Activated gamma-delta T cell (primary cell): ENCODE measurements at places on chromosomes 11 and 22.

- DNase-seq, result no peak
These were observed 17.8 kb downstream of the ZBED4 start for GRCh38 chr22:49871482-49871881.

- DNase-seq, result no peak
These were observed 71.7 kb upstream of the EIF3M start for GRCh38 chr11:32511926-32512325.

DNA sequence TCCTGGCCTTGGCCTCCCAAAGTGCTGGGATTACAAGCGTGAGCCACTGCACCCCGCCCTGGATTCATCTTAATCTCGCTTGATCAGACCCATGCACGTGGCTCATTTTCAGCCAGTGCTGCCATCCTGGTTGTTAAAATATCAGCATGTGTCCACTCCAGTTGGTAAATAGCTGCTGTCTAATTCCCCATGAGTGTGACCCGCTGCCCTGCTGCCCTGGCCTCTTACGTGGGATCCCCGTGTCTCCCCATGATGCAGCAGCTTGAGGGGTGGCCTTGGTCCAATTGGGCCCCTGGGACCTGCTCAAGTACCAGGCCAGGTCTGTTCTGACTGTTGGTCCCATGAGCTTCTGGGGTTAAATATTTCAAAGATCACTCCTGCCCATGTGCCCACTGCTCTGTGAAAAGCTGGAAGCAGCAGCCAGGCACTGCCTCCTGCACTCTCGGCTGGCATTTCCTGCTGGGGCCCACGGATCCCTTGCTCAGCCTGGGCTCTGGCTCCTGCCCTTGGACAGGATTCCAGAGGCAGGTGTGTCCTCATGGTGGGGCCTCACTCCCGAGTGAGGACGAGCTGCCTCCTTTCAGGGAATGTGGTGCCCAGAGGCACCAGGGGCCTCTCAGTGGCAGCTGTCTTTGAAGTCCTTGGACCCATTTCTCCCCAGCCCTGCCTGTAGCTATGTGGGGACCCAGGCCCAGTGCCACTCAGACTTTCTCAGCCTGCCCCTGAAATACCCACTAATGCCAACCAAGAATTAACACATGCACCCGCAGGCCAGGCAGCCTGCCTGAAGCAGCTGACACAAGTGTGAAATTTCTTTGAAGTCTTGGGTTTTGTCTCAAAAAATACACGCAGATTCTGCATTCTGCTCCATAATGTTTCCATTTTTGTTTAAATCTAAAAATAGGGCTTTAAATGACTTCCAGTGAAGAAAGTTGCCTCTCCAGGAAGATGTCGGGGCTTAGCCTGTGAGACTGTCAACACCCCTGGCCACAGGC, 38.1 kb upstream of the PRDM11 start:
- DNase-seq, result no peak

- no peak for DNase-seq
These were observed 59.9 kb upstream of the SHISAL1 start for GRCh38 chr22:44372611-44373010.

DNA sequence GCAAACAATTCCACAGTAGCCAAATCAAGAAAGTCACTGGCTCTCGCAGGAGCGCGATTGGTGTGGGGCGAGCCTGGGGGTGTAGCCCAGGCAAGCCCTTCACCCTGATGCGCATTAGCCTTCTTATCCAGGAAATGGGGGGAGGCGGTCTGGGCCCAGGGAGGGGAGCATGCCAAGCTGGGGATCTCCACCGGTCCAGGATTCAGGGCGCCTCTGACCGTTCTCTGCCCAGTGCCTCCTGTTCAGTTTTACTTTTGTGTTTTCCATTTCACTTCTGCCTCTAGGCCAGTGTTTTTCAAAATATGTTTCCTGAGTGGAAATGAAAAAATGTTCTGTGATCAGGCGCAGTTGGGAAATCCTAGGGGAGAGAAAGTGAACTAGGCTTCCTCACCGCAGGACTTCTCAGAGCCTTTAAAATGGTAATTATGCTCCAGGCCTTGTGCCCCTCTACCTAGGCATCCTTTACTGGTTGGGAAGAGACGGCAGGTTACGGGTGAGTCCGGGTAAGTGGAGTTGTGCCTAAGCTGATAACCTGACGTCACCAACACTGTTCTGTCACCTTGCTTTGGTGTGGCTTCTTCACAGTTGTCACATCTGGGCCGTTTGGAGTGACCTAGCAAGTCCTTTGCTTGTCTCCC, 18.4 kb downstream of the LRP5 start:
- no peak for DNase-seq

DNA sequence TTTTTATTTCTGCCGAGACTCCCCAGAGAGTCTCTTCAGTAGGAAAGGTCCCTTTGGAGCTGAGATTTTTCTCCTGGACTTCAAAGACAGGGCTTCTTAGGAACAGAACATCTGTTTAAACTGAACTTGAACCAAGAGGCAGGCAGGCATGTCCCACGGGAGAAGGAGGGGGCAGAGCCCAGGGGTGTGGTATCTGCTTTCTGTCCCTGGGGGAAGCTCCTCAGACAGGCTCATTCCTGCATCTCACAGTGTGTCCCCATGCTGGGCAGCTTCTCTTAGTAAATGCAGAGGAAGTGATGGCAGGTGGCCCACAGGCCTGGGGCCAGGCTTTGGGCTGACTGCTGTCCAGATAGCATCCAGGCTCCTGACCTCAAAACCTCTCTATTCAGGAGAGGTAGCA, 47.3 kb downstream of the TSPAN18 start:
- no peak for DNase-seq

DNA sequence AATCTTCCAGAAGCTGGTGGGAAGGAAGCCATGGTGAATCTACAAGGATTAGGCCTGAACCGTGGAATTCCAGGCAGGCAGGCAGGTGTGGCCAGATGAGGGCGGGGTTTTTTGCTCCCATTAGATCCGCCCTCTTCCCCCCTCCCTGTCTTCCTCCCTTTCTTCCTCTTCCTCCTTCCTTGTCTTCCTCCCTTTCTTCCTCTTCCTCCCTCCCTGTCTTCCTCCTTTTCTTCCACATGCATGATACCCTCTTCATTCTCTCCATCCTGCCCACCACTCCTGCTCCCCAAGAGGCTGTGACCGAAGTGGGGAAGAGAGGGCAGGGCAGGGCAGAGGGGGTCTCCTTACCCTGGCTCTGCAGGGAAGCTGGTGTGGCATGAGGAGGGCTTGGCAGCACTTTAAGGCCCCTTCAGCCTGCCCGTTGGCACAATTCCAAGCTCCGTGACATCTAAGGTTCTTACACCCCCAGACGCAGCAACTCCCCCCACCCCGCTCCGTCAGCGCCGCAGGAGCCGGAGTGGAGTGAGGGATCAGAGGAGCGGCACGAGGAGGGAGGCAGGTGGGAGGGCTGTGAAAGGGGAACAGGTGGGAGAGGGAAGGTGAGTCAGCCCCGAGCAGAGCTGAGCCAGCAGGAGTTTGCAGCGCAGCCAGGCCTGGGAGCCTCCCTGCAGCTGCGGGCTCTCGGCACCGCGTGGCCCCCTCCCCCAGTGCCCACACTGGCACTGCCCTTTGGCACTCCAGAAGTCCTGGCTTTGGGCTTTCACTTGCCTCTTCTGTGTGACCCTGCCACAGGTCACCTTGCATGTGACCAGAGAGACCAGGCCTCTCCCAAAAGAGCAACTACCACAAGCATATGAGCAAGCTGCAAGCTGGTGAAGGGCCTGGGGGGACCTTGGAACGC, 32.1 kb downstream of the KCNJ4 start:
- DNase-seq, result no peak

- no peak for DNase-seq
These were observed 82.0 kb upstream of the SC5D start for GRCh38 chr11:121210445-121211080.

- DNase-seq, result no peak
These were observed 478 bp downstream of the FAU start for GRCh38 chr11:65121447-65121864.

DNA sequence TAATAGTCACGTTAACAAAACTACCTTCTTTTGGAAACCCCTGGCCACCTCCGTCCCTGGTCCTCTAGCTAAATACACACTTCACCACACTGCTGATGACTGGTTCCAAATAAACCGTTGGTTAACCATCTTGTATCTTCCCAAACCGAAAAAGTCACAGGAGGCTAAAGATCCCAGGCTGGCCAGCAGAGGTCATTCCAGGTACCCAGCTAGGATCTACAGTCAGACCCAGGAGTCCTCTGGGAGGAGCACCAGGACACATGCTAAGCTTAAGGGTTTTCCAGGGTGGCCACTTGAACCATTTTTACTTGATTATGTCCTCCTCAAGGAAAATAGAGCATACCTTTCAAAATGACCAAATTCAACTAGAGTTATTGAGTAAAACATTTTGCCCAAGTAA, 103.2 kb downstream of the ETS1 start:
- no peak for DNase-seq

DNA sequence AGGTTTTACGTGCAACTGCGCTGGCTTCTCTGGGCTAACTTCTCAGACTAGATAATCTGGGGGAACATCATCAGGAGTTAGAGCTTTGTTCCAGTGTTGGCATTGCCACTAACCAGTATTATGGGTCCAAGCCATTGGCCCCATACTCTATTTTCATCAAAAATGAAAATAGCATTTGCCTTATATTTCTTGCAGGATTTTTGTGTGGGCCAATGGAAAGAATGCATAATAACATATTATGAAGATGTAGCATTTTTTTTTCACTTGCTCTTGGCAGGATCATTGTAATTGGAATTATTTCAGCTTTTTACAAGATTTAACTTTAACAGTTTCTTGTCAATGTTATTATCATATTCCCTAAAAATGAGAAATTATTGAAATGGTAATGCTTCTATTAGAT, 16.1 kb downstream of the ARHGAP42 start:
- no peak for DNase-seq

GRCh38 chr11:17700991-17701390, 18.4 kb upstream of the MYOD1 start:
- no peak for DNase-seq

DNA sequence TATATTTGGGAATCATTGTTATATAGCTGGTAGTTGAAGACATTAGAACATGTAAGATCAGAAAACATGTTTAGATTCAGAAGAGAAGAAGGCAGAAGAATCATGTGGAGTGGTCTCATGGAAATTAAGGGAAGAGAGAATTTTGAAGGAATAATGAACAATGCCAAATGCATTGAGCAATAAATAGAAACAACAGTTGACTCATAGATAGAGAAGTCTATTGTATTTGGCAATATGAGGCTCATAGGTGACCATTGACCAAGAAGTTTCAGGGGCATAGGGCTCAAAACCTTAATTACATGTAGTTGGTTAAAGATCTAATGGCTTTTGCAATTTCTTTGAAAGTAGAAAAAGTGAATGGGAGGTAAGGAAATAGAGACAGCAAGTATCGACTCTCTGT, 123.9 kb downstream of the PAX6 start:
- no peak for DNase-seq

- DNase-seq, result no peak
These were observed 769.8 kb downstream of the METTL15 start for GRCh38 chr11:28878025-28878424.

GRCh38 chr11:115645631-115646317, 141.6 kb upstream of the CADM1 start:
- DNase-seq, result no peak

DNA sequence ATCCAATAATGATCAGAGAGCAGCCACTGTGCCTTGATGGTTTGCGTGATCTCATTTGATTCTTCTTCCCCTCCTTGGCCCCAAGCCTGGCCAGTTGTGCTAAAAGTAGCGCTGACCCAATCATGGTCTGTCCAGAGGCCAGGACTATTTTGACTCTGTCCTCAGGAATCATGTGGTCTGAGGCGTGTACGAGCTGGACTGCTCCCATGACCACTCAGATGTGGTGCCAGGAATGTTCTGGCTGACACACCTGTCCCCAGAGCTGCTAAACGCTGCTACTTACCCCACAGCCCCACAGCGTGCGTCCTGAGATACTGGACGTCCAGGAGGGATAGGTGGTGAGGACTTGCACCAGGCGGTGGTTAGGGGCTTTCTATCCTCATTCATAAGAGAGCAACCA, 70.5 kb downstream of the FEZ1 start:
- DNase-seq, result no peak

DNA sequence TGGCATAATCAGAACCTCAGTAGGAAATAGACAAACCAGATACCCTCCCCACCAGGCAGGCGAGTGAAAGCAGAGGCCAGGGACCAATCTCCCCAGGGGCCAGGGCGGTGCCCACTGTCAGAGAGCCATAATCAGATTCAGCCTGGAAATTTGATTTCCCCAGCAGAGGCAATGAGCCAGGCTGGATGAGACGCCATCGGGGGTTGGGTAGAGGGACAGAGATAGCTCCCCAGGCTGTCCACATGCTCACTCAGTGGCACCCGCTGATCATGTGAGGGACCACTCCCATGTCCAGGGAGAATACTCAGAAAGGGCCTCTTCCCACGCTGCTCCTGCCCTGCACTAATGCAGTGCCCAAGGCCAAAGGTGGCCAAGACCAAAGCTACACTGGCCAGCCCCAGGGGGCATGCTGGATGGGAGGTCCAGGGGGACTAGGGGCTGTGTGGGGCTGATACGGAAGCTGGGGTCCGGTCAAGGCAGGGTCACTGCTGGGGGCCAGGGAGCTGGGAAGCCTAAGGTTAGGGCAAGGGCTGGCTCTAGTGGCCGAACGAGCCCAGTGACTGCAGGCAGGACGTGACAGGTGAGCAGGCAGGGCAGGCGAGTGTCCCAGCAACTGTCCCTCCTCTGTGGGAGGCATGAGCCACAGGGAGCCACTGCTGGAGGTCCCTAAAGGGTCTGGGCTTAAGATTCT, 19.8 kb downstream of the ARVCF start:
- DNase-seq, result no peak

GRCh38 chr11:96237766-96238266, 105.2 kb downstream of the MAML2 start:
- no peak for DNase-seq

- no peak for DNase-seq
These were observed 81.0 kb upstream of the ZBED5 start for GRCh38 chr11:10938650-10939387.

DNA sequence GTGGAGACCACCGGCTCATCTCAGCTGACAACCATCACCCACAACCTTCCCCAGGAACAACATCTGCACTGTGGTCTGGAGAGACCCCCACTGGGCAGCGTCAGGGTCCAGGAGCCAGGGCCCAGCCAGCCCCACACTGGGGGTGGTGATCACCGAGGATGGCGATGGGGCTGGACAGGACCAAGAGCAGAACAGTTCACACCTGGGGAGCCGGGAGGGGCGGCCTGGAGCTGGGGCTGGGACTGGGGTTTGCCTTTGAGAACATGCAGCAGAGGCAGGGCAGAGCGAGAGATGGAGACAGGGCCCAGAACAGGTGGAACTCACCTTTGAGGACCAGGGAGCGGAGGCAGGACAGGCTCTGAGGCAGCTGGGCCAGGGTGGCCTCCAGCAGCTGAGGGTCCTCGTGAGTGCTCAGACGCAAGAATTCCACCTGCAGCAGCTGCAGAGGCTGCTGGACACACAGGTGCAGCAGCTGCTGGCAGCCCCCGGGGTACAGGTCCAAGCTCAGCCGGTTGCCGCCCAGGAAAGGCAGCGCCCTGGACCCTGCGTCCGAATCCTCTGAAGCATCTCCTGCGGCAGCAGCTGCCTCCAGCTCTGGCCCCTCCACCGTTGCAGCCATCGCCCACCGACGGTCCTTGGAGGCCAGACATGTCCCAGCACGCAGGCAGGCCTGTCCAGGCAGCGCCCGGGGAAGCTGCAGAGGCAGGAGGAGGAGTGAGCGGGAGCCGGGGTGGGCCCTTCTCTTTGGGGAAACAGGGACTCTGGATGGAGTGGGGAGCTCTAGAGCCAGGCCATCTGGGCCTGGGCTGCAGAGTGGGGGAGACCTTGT, 1.0 kb downstream of the PIDD1 start:
- no peak for DNase-seq
